ENCODE measurements at places on chromosomes 4 and X.

DNA sequence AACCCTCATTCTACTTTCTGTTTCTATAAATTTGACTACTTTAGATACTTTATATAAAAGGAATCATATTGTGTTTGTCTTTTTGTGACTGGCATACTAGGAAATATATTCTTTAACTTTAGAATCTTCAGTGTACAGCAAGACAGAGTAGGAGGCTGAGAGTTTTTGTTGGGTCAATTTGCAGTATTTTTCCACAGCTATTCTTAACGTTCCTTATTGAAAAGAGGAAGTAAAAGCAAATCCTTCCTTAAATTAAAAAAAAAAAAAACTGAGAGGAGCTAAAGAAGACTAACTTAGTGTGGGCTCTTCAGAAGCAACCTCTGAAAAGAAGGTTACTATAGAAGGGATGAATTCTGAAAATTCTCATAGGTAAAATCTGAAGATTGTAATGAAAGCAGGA is 1194.6 kb downstream of the ADGRL3 start:
- no peak for DNase-seq

DNA sequence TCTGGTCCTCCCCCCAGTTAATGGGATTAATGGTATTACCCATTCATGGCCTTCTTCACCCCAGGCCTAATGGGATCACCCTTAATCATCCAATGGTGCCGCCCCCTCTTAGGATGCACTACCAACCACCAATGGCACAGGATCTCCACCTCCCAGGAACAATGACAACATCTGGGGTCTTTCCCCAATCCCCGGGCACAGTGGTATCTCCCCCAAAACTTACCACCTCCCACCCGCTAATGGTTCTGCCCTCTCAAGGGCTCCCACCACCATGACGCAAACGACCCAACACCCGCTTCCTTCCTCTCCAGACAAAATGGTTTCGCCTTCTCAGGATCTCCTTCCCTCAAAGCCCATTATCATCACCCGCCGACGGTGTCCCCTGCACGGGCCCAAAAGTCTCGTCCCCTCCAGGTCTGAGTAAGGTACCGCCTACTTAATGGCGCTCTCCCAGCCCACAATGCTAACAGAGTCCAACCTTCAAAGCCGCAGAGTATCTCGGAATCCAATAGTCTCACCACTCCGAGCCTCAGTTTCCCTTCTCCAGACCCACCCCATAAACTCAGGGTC is 458 bp downstream of the GRIPAP1 start:
- DNase-seq = peak; percentile 3

- no peak for DNase-seq
These were observed at the start of gene UGT2A1 for GRCh38 chr4:69653147-69653546. TSS of gene UGT2A1 (minus strand) at chr4:69653247. CDS start at chr4:69647644, 5,603 bp downstream.

DNA sequence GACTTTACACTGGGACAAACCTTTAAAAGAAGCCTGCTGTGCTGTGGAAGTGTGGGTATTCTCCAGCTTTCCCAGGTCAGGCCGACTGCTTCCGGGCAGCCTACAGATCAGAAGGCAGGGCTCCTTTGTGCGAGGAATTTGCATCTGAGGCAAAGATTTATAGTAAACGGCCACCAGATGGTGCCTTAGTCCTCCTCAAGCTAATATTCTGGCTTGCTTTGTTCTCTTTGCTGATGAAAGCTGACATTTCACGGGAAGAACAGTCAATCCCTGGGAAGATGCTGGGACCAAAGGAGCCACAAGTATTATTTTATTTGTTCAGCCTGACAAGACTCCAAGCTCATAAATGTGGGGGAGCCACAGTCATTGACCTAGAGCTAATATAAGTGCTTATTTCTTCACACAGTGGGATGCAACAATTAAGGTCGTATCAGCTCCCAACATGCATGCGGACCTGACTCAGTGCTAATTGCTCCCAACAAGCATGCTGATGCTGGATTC is 120.7 kb upstream of the TRIM2 start:
- DNase-seq = peak; percentile 46

DNA sequence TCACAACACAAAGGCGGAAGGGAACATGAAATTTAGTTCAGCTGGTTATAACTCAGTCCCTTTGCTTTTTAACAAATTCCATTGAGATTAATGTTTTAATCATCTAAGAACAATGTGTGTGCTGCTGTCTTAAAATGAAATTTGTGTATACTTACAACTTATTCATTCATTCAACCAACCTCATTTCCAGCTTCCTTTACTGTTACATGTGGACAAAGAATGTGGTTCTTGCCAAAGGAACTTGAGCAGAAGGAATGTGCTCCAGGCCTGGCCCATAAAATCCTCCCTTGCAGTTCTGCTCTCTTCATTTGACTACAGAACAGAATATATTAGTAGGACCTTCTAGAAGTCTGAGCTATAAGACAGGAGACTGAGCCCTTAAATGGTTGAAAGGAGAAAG is 176.8 kb upstream of the GLRA2 start:
- DNase-seq = no peak

GRCh38 chr4:101730291-101731117 is 60.0 kb upstream of the BANK1 start:
- peak; percentile 5 for DNase-seq

- no peak for DNase-seq
These were observed 171.6 kb upstream of the RAI2 start for GRCh38 chrX:18032486-18033221.

GRCh38 chrX:37383313-37383712 is 34.1 kb downstream of the PRRG1 start:
- no peak for DNase-seq

- DNase-seq = no peak
These were observed 1506.6 kb downstream of the PCDH7 start for GRCh38 chr4:32226733-32227132.
